NCI-H524 treated with DMSO at 0.1 percent for 48 hours (cell line): ENCODE measurements at places on chromosomes 13 and 19.

- no peak for DNase-seq
These were observed 38.0 kb downstream of the PHF11 start for GRCh38 chr13:49533591-49534269.

DNA sequence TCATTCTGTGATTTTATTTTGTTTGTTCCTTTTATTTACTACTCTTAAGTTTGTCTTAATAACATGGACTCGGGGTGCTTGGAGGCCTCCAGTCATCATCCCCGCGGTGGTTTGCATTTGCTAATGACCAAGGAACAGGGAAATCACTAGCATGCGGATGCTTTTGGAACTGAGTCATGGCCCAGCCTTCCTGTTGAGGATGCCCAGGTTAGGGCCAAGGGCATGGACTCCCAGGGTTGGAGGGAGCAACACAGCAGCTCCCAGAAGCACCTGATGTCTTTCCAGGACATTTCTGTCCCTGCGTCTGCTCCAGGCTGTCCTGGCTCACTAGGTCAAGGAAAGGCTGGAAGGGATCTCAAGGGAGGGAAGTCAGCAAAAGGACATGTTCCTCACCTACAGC, 423.7 kb upstream of the TSHZ3 start:
- DNase-seq = no peak

- no peak for DNase-seq
These were observed 28.2 kb upstream of the GPI start for GRCh38 chr19:34336781-34337271.

GRCh38 chr19:14416817-14417231, 2.3 kb downstream of the DDX39A start:
- DNase-seq = no peak

- DNase-seq = no peak
These were observed 3.0 kb upstream of the TECR start for GRCh38 chr19:14526423-14526822.

DNA sequence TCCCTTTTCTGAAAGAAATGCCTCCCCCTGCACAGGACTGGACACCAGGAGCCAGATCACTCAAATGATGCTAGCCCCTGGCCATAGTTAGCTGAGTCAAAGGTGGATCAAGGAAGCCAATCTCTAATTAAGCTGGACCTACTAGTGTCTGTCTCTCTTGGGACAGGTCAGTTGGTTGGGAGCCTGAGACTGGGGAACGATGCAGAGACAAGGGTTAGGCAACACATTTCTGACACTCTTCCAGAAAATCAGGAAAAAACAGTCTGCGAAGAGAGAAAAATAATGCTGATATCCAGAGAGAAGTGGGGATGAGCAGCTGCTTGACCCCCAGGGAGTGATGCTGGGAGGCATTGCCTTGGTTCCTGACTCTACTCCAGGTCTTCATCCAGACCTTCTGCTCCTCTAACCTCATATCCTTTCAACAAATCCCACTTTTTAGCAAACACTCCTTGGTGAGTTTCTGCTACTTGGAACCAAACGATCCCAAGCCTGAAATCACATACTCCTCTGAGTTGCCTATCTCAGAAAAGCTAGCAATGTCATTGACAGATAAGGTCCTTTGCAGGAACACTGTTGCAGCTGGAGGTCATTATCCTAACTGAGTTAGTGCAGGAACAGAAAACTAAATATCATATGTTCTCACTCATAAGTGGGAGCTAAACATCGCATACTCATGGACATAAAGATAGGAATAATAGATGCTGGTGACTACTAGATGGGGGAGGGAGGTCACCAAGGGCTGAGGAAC, 369.7 kb downstream of the COG6 start:
- no peak for DNase-seq

DNA sequence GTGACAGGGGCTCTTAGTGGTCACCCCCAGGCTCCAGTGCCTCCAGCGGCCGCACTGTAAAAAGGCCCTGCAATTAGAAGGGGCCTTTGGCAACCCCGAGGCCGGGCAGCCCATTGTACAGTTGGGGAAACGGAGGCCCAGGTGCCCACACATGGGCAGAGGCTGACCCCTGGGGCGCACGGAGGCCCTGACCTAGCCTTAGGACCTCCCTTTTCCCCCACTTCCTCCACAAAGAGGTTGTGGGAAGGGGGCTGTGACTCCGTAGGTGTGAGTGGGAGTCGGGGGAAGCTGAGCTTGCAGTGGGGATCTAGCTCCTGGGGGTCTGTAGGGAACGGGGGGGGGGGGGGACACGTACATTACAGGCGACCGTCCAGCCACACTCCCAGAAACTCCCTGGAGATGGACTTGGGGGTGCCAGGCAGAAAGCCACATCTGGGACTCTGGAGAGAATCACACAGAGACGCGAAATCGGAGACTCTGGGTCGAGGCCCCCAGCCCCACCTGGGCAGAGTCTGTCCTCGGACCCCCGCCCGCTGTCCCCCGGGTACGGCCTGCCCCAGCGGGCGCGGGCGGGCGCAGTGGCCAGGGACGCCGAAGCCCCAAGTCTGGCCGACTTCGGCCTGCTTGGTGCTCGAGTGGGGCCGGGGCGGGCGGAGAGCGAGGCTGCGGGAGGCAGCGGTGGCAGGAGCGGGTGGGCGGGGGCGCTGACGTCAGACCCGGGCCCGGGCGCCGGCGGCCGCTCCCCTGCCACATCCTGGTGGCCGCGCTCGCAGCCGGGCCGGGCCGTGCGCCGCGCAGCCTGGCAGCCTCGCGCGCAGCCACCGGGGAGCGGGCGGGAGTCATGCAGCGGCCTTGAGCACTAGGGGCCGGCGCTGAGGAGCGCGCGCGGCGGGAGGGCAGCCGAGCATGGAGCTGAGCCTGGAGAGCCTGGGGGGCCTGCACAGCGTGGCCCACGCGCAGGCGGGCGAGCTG, at the start of gene ONECUT3:
ONECUT3 (plus strand) TSS at position 750 of the 972 bp plus-strand sequence; CDS start at position 907, 157 bp downstream.
- no peak for DNase-seq

GRCh38 chr13:84567848-84568247, 685.6 kb upstream of the SLITRK1 start:
- DNase-seq = no peak

- DNase-seq = no peak
These were observed 31.0 kb downstream of the FOXO1 start for GRCh38 chr13:40635315-40635995.

GRCh38 chr13:110194451-110194850, 112.5 kb downstream of the COL4A1 start:
- DNase-seq = no peak

DNA sequence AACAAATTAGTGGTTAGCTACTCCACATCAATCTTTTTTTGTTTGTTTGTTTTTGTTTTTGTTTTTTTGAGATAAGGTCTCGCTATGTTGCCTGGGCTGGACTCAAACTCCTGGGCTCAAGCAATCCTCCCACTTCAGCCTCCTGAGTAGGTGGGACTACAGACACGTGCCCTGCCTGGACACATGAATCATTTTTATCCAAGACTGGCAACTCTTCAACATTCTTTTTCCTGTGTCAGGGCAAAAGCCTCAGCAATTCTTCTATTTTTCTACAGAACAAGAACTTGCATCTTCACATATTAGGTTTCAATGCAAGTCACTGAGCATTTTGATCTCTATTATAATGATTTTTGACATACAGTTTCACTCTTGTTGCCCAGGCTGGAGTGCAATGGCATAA, 76.8 kb upstream of the LRCH1 start:
- no peak for DNase-seq

DNA sequence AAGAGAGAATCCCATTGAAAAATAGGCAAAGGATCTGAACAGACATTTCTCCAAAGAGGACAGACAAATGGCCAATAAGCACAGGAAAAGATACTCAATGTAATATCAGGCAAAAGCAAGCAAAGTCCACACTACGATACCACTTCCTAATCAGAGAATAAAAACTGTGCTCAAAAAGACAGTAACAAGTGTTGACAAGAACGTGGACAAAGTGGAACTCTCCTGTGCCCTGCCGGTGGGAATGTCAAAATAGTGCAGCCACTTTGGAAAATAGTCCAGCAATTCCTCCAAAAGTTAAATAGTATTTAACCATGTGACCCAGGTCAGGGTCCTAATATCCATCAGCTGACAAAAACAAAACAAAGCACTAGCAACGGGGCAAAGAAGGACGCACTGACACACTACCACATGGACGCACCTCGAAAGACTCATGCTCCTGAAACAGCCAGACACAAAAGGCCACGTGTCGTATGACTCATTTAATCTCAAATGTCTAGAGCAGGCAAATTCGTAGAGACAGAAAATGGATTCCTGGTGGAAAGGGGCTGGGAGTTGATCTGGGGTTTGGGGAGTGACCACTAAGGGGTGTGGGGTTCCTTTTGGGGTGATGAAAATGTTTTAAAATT, 5.2 kb downstream of the MIER2 start:
- DNase-seq = no peak

GRCh38 chr19:20079476-20079875, 1.7 kb downstream of the ZNF90 start:
- no peak for DNase-seq

- DNase-seq = no peak
These were observed 1249.4 kb upstream of the SLC10A2 start for GRCh38 chr13:104315606-104316005.

DNA sequence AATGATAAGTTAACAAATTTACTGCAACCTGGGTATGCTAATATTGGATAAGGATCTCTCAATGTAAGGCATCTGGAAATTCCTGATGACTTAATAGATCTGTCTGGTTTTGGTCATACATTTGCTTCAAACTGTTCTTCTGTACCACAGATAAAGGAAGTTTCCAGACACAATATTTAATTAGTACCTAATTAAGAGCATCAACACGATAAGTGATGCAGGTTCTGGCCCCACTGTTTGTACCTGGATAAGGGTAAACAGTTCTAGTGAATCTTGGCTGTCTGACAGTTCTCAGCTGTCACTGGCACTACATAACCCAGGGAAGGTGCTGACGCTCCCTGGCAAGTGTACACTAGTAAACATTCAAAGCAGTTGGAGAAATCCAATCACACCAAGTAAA, 165.6 kb downstream of the MZT1 start:
- DNase-seq = no peak

DNA sequence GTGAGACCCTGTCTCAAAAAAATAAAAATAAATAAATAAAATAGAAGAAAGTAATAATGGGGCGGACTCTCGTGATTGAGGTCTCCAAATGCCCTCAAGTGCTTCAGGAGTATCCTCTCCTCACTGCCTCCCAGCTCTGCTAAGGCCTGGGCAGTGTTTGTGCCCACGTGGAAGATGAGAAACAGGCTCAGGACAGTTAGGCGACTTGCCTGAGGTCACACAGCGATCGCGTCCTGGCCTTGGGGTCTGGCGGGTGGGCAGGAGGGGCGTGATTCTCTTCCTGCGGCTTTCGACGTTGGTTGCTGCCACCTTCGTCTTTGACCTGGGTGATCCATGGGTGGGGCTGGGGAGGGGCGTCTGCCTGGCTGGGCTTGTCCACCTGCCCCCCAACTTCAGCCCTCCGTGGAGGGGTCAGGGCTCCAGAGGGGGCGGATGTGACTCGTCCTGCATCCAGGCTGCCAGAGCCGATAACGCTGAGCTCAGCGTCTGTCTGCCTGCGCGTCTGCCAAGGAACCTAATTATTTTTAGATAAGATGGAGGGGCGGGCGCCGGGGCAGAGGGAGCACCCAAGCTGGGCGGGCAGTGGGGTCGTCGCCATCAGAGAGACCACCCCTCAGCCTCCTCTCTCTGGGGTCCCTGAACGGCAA, 56.9 kb downstream of the NFIC start:
- no peak for DNase-seq

DNA sequence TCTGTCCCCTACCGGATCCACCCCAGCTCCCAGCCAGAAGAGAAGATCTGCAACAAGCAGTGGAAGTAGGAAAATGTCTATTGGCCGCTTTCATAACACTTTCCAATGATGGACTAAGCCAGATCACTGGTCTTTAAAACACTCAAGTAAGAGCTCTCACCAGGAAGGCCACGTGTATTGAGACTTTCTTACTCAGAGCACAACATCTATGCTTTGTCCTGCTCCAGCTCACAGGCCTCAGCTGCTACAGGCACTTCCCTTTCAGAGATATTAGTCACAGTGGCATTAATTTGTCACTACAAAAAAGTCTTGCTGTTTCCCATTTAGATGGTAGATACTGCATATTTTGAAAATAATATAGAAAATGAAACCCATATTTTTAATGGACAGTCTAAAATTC, 164.2 kb downstream of the ABCC4 start:
- DNase-seq = no peak

GRCh38 chr19:52638601-52639000, 446 bp upstream of the ZNF83 start:
- DNase-seq = no peak

GRCh38 chr13:28012896-28013295, 24.4 kb upstream of the URAD start:
- no peak for DNase-seq

DNA sequence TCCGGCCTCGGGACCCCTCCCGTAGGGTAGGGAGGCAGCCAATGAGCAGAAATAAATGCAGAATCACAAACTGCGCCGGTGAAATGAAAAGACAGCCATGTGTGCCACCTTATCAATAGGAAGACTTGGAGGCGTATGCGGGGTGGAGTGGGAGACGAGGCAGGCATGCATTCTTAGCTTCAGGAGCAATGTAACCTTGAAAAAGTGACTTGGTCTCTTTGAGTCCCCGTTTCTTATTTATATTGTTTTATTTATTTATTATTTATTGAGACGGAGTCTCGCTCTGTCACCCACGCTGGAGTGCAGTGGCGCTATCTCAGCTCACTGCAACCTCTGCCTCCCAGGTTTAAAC, 16.0 kb downstream of the SSC5D start:
- DNase-seq = no peak

- DNase-seq = no peak
These were observed 2.5 kb upstream of the PLEKHF1 start for GRCh38 chr19:29662604-29663404.

GRCh38 chr13:97639236-97639635, 205.3 kb downstream of the RAP2A start:
- no peak for DNase-seq

DNA sequence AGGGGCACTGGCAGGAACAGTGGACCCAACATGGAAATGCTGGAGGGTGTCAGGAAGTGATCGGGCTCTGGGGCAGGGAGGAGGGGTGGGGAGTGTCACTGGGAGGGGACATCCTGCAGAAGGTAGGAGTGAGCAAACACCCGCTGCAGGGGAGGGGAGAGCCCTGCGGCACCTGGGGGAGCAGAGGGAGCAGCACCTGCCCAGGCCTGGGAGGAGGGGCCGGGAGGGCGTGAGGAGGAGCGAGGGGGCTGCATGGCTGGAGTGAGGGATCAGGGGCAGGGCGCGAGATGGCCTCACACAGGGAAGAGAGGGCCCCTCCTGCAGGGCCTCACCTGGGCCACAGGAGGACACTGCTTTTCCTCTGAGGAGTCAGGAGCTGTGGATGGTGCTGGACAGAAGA, 4.1 kb downstream of the KLK2 start:
- no peak for DNase-seq

DNA sequence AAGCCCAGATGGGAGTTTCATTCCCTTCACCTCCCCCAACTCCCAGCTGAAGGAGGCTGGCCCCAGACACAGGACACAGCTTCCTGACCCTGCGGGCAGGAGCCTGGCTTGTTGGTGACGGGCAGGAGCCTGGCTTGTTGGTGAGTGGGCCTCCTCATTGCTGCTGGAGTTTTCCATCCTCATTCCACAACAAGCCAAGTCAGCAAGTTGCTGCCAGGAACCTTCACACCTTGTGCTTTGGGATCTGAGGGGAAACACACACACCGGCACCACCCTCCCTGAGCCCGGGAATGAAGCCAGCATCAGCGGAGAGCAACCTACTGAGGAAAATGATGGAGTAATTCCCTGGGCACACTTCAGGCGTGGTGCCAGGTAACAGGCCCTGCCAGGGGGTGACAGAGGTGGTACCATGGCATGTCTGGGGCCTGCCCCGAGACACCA, 74.9 kb downstream of the ALOX5AP start:
- no peak for DNase-seq
